Esophagus mucosa (tissue), 1 donor: ENCODE measurements at places on chromosomes 16 and 17.

DNA sequence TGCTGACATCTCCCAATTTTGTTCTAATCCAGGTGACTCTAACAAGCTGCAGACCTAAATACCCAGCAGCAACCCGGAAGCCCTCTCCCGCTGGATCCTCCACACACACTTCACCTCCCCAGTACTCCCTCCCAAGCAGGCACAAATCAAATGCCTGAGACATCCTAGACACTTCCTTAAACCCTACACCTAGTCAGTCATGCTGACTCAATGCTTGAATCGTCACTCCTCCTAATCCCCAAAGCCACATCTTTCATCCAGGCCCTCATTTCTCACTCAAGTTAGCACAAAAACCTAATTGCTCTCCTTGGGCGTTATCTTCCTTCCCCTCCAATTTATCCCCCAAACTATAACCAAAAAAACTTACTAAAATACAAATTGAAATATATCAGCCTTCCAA, 32.7 kb downstream of the CMC2 start:
- ATAC-seq = peak; percentile 84

DNA sequence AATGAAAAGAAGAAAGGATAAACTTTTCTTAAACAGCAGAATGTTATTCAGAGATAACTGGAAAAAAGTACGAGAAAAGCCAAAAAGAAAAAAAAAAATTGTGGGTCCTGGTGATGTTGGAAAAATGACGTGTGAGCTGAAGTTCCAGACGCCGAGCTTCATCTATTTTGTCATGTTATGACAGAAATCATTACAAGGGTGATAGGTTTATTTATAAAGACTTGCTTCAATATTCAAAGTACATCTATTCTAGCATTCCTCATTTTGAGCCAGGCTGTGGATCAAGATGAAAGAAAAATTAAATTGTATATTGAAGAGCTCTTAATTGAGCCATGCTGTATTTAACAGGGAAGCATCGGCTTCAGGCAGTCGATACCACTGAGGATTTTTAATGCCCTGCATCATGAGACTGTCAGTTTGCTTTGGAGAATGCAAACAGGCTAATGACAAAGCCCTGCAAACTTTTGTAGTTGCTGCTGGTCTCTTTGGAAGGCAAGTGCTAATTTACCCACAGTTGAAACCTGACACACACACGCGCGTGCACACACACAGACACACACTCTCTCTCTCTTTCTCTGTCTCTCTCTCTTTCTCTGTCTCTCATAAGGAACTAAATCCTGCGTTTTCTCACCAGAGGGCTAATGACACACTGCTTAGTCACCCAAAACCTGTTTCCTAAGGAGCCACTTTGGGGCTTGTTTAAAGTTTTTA, 110.7 kb downstream of the WWOX start:
- ATAC-seq = peak; percentile 85

DNA sequence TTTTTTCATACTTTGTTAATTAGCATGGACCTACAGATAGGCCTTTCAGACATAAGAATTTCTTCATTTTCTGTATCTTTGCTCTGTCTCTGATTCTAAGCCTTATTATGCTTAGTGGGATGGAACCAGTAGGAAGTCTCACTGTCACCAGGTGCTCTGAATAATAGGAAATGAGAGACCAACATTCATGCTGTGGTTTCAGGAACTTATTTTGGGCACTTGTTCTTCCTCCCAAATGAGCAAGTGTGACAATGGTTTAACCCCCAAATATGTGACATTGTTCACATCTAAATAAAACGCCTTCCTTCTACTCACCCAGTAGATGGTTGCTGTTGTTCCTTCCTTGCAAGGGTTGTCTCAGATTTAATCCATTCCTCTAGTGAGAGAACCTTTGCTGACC, 100.2 kb downstream of the SYCE1L start:
- no peak for ATAC-seq

GRCh38 chr16:81712681-81713080, 66.4 kb upstream of the PLCG2 start:
- no peak for ATAC-seq

- ATAC-seq = no peak
Measured at GRCh38 chr16:22844416-22844815, 30.5 kb downstream of the HS3ST2 start.

- peak; percentile 13 for ATAC-seq
Measured at GRCh38 chr17:83123896-83124801, 44.7 kb downstream of the METRNL start.

GRCh38 chr17:11644265-11645212, 46.3 kb downstream of the DNAH9 start:
- ATAC-seq = peak; percentile 80
